EL (cell line): ENCODE measurements at places on chromosomes 5 and 9.
A peak's percentile ranks its signal among the peaks of the same experiment; 100 is the strongest.

DNA sequence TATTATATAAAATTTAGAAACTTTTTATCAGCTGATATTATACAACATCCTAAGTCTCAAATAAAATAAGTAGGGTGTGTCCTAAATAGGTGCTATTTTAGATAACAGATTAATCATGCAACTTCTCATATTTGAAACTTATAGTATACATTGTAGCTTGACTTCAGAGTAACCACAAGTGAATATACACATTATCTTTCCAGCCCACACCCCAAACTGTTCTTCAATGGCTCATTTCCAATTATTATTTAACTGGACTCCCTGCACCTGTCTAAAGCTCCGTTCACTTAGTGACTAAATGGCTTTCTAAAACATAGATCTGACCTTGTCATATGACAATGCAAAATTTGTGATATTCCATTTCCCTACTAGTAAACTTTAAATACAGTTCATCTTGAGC, 490.9 kb upstream of the RGMB start:
- no peak for DNase-seq

DNA sequence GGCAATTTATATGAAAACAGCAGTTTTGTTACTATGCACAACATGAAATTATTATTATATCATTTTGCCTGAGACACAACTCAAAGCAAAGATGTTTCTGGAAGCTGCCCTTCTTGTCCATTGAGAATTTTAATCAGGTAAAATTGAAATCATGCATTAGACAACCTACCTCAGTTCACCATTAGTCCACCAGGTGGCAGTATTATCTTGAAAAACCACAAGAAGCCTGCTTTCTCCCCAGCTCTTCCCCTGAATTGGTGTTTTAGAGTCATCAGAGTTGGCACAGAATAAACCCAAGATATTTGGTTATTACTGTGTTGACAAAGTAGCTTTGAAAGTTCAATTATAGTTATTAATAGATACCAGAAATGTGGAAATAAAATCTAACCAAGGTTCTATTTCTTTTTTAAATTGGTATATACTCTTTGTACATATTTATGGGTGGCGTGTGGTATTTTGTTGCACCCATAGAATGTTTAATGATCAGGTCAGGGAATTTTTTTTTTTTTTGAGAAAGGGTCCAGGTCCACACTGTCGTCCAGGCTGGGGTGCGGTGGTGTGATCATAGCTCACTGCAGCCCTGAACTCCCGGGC, 25.7 kb downstream of the UTP15 start:
- DNase-seq = peak; percentile 83

DNA sequence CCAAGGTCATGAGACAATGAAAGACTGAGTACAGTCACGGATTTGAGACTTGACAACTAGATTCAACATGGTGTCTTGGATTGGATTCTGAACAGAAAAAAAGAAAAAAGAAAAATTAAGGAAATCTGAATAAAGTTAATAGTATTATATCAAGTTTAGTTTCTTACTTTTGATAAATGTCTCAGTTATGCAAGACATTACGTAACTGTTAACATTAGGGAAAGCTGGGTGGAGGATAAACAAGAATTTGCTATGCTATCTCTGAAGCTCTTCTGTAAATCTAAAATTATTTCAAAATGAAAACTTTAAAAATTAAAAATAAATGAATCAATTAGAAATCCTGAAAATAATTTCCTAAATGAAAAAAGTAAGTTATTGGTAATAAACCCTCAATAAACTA, 14.4 kb upstream of the DCAF12 start:
- no peak for DNase-seq

DNA sequence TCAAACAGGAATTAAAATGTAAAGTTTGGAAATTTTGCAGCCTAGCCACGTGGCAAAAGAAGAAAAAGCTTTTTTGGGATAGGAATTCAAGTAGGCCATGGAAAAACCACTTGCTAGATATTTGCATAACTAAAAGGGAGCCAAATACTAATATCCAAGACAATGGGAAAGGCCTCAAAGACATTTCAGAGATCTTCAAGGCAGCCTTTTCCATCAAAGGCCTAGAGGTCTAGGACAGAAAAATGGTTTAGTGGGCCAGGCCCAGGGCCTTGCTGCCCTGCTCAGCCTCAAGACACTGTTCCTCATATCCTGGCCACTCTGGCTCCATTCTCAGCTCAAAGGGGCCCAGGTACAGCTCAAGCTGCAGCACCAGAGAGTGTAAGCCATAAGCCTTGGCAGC, 265.9 kb upstream of the RPS23 start:
- no peak for DNase-seq

- DNase-seq = peak; percentile 58
Measured at GRCh38 chr9:5552301-5552700, 42.0 kb downstream of the PDCD1LG2 start.

DNA sequence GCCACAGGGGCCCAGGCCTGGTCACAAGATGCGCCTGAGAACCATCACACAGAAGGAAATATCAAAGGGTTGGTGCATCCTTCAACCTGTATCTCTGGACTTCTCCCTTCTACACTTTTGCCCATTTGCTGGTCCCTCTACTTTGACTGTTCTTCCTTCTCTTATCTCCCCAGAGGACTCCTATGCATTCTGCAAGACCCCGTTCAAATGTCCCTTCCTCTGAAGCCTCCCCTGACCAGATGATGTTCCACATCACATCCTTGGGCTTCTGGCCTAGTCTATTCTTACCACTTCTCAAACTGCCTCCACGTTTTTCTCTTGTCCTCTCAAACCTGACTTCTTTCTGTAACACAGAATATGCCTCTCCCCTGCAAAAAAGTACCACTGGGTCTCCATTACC, 34.3 kb downstream of the STK10 start:
- no peak for DNase-seq

DNA sequence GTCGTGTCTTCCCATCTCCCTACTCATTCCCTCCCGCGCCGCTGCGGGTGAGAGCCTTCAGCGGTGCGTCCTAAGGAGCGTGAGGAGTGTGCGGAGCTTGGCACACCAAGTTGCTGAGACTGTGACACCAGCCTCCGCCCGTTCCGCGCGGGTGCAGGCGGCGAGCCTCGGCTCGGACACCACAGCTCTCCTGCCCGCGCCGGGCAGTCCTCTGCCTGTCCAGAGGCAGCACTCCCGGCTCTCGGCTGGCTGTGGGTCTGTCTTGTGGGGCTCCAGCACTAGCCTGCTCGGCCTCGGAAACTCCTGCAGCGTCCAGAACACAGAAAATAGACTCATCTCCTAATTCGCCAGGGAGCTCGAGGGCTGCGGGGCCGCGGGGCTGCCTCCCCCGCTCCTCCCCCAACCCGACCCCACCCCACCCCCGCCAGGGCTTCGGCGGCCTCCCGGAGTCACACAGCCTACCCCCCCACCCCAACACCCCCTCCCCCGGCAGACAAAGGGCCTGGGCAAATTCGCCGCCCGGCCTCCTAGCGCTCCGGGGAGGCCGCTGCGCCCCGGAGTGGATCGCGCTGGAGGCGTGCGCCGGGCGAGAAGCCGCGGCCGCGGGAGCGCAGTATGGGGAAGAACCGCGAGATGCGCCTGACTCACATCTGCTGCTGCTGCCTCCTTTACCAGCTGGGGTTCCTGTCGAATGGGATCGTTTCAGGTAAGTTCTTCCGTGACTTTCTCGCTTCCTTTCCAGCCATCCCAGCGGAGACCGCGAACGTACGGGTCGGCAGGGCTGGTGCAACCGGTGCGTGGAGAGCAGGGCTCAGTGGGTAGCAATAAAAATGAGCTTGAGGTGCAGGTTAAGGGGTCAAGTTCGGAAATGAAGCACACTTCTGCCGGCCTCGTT, at the start of gene ADAMTS19:
Gene ADAMTS19, plus strand, starts transcription at position 522 of the 895 bp plus-strand sequence. Its CDS starts 94 bp downstream, at position 616.
- DNase-seq = peak; percentile 38

DNA sequence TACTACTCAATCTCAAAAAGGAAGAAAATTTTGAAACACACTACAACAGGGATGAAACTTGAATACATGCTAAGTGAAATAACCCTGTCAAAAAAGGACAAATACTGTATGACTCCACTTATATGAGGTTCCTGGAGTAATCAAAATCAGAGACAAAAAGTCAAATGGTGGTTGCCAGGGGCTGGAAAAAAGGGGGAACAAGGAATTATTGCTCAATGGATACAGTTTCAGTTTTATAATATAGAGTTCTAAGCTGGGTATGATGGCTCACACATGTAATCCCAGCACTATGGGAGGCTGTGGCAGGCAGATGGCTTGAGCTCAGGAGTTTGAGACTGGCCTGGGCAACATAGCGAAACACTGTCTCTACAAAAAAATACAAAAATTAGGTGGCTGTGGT, 29.0 kb downstream of the ETF1 start:
- DNase-seq = no peak

DNA sequence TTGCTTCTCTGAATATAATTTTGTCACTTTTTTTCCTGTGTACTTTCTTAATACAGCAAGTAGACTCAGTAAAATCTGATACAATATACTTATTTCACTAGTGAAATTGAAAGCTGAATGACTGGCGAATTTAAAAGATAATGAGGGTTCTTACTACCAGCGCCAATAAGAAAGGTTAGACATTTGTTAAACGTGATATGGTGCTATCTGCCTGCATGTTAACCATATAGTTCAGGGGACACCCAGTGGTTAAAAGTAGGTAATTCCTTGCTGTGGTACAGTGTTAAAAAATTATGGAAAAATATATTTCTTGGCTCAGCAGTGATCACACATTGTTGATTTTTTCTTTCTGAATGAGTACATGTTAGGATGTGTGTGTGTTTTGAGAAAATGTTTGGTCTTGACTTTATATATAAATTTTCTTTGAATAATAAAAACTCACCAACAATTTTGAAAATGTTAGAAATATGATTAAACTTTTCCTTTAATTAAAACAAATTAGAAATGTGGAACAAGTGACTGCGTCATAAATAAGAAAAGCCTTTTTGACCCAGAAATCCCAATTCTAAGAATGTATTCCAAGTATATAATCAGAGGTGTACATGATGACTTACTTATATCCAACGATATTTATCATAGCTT, 25.8 kb downstream of the CAST start:
- DNase-seq = peak; percentile 53

DNA sequence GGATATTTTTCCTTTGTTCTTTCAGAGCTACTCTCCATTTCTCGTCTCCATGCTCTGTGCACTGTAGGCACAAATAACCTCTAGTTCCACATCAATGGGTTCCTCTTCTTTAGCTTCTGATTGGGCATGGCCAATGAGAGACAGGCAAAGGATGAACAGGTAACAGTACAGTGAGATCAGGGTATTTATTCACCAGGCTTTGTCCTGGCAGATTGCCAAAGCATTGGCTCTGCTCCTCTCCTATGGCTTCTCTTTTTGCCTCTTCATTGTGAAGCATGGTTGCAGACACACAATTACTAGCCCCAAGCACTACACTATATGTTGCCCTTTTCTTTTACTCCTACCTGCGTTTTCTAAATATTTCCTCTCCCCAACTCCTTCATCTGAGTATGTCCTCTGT, 215.1 kb upstream of the ARRDC3 start:
- no peak for DNase-seq

- DNase-seq = no peak
Measured at GRCh38 chr9:123326187-123326586, 29.8 kb upstream of the CRB2 start.

GRCh38 chr9:80467632-80468031, 895.9 kb downstream of the TLE4 start:
- DNase-seq = peak; percentile 46

DNA sequence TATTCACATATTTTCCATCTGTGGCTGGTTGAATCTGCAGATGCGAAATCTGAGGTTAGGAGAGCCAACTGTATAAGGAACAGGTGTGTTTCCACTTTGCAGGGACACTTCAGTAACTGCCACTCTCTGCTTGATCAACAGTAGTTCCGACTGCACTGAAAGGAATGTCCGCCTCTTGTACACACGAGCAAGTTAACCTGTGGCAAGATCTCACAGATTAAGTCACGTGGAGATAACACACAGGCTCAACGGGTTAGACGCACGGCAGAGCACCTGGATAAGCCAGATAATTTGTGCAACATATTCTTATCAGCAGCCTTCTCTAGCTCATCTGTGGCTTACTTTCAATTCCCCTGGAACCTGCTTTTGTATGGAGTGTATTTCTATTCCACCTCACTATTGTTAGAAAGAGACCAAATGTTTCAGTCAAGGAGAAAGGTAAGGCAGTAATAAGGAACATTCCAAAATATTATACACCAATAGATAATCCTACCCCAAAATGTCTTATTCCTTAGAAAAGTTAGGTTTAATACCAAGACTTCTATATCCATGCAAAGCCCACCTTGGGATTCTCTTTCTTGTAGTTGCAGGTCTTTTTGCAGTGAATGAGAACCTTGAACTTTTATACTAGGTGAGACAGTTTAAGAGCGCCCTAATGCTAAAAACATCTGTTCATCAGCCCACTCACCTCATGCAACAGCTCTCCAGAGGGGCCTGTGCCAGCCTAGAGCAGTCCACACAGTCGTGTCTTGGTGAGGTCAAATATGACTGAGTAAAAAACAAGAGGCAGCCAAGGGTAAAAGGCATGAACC, 6.5 kb upstream of the C9 start:
- no peak for DNase-seq
